Activated CD4-positive, alpha-beta T cell treated with anti-CD3 and anti-CD28 coated beads, Interleukin-2, amount 50 U/mL, for 4 hours (primary cell): ENCODE measurements at places on chromosomes 7 and 10.

GRCh38 chr10:131221632-131222277 lies 89.8 kb downstream of the TCERG1L start:
- no peak for DNase-seq

- DNase-seq: no peak
Observed at GRCh38 chr7:142321391-142321790, 63.5 kb upstream of the PRSS58 start.

DNA sequence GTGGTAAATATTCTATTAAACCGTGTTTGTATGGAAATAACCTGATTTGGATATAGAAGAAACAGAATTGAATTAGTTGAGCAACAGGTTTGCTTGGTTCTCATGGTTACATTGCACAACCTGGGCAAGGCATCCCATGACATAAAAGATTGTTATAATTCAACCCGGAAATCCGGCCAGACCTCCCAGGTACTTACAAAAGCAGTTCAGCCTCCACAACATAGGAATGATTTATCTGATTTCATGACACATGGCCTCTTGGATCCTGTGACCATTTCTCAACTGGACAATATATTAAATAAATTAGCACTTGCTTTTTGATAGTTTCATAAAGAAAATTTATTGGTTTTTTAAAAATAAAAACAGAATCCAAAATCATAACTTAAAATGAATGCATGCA lies 55.1 kb upstream of the PTPN12 start:
- DNase-seq: no peak

DNA sequence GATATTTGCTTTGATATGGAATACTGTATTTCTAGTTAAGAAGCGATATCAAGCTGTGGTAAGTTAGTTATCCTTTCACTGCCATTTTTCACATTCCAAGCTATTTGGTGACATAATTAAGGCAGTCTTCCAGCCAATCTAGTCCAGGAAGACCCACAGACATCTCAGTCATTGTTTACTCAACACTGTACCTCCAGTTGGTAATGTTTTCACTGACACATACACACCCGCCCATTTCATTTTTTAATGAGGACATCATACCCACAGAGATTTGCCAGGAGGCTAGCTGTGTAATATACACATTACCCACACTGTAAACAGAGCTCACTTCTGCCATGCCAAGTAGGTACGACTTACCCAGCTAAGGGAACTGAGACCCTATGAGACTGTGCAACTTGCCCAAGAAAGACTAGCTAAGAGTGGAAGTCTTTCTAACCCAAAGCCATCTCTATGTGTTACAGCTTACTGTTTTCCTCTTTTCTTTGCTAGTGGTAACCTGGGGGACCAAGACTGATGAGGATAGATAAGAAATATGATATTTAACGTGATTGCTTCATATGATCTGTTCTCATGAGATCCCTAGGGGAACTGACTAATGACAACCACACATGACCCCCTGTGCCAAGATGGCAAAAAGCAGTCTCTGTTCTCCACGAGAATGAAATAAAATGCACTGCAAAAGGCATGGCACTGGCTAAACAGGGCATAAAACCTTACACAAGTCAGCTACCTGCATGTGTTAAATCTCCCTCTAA lies 179.0 kb downstream of the DGKI start:
- DNase-seq: no peak

GRCh38 chr10:133067149-133068105 lies 20.3 kb upstream of the ADGRA1 start:
- DNase-seq: no peak

DNA sequence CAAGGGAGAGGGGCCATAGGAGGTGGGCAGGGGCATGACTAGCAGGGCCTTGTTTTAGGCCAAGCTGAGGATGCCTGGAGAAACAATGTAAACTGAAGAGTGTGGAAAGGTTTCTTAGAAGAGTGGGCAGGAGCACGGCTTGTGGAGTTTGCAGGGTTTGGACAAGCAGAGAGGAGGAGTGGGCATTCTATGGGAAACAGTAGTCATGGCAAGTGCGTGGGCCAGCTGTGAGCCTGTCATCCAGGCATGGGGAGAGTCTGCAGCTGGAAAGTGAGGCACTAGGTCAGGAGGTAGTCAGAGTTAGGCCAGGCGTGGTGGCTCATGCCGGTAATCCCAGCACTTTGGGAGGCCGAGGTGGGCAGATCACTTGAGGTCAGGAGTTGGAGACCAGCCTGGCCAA lies 130.1 kb downstream of the SH3PXD2A start:
- DNase-seq: no peak

DNA sequence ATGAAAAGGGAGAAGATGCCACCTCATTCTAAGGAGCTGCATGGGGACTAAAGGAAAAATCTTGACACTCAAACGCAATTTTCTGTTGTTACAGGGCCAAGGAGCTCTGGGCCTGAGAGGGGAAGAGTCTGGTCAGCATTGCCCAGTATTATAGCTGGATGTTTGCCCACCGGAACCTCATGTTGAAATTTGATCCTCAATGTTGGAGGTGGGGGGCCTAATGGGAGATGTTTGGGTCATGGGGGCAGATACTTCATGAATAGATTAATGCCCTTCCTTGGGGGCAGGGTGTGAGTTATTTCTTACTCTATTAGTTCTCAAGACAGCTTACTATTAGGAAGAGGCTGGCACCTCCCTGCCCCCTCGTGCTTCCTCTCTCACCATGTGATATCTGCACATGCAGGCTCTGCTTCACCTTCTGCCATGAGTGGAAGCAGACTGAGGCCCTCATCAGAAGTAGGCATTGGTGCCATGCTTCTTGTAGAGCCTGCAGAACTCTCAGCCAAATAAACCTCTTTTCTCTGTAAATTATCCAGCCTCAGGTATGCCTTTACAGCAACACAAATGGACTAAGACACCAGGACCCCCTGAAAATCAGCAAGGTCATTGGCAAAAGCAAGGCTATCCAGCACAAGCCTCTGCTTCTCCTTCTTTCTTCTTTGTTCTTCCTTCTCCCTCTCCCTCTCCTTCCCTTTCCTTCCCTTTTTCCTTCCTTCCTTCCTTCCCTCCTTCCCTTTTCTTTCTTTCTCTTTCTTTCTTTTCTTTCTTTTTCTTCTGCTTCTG lies 15.1 kb downstream of the GCK start:
- no peak for DNase-seq

DNA sequence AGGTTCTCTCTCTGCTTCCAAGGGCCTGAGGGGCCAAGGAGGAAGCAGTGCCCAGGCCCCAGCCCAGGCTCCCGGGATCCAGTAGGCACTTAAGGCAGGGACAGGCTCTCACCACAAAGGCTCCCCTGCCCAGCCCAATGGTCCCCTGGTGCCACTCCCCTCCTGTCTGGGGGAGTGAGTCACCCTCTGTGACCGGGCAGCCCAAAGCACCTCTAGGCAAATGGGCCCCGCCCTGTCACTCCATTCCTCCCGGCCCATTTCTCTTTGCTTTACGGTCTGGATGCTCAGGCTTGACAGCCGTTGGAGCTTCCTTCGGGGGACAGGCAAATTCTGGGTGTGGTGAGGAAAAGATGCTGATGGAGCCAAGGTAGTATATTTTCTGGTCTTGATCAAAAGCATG lies at the start of gene CALHM3:
CALHM3 (minus strand) TSS at position 106 of the 400 bp plus-strand sequence. CDS start 208 bp downstream, outside the sequence.
- DNase-seq: no peak

DNA sequence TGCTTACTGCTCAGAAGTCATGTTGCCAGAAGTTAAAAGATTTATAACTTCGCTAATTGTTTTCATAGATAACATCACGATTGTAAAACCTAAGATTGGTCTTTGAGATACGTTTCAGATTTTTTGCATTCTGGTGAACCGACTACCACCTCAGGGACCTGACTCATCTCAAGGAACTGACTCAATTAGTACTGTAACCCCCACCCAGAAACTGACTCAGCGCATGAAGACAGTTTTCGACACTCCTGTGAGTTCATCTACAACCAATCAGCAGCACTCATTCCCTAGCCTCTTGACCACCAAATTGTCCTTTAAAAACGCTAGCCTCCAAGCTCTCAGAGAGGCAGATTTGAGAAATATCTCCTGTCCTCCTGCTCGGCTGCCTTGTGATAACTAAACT lies 72.3 kb downstream of the ELMO1 start:
- peak; percentile 24 for DNase-seq

DNA sequence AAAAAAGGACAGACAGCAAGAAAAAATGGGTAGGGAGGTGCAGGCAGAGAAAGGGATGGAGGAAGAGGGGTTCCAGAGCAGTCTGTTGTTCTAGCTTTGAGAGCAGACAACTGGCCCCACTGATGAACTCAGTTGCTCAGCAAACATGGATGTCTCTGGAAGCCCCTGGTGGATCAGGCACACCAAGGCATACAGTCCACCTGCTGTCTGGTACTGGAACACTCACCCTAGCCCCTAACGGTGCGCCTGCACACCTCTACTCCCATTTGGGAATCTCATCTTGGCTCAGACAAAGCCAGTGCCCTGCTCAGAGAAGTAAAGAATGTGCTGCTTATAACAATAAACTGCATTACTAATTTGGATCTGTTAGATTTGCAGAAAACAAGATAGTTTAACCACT lies 7.7 kb downstream of the MACROH2A2 start:
- no peak for DNase-seq

DNA sequence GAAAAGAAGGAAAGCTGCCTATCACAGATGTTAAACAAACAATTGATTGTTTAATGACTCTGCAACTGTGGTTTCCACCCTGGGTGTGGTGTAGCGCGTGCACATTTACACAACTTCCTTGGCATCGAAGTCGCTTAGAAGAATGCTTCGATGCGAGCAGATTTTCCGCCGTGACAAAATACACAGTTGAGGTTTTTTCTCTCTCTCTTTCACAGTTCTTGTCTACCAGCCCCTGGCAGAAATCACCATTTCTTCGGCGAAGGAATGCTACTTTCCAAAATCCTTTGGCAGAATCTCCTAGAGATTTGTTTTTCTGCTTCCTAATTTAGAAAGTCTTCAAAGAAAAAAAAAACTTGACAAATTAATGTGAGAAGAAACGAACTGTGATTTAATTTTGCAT lies 70.7 kb upstream of the C1QL3 start:
- DNase-seq: no peak

DNA sequence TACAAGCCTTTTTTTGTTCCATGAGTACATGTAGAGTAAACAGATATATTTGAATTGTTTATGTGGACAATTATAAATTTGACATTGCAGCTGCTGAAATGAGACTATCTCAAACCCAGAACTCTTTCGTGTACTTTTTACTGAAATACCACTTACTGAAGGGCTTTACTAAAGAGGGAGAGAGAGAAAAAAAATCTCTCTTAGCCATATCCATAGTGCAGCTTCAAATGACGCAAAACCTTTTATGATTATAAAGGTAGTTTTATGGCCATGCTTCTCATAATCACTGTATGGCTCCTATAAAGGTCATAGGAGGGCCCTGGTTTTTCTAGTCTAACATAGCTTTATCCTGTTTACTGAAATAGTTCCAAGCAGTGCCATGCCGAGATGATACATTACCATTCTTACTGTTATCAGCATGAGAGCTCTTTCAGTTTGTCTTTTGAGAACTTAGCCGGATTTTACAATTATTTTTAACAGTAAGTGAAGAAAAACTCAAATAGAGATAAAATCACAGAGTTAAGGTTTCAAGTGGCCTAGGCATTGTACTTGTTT lies 35.1 kb downstream of the KCND2 start:
- DNase-seq: no peak

DNA sequence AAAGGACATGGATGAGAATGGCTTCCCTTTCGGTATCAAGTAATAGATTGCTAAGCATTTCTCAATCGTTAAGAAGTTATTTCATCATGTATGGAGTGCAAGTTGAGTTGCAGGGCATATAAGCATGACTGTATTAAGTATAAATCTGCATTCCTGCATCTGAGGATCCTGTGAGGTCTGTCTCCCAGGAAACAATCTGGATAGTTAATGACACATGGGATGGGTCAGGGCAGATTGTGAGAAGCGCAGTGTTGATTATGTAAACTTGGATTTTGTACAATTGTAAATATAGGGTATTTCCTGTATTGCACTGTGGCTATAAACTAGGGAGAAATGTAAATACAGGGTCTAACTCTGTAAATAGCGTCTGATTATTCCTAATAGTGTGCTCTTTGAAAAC lies 102.6 kb downstream of the PLXDC2 start:
- DNase-seq: no peak

DNA sequence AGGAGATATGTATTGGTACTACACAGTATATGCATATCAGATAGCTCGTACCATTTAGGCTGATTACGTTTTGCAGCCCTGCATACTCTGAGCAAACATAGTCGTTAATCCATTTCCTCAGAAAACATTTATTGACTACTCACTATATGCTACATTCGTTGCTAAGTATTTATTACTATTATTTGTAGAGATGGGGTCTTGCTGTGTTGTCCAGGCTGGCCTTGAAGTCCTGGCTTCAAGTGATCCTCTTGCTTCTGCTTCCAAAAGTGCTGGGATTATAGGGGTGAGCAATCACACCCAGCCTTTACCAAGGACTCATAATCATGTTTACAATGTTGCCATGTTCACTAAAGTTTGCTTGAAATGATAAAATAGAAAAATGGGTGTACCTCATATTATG lies 174.7 kb downstream of the ARL4A start:
- DNase-seq: no peak

- DNase-seq: no peak
Observed at GRCh38 chr10:79385392-79385795, 38.1 kb downstream of the PPIF start.

DNA sequence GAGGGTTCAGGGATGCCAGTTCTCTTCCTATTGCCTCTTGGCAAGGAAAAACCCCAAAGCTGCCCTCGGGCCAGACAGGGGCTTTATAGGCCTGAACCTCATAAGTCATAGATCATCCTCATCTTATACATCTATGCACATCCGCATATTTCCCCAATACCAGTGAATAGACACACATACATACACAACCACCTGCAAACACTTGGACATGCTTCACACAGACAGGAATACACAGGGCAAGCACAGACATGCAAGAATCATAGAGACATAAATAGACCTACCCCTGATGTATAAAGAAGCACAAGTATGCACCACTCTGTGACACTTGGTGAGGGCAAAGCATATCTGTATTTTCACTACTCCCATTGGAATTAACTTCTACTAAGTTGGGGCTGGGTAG lies 30.7 kb downstream of the MBL2 start:
- DNase-seq: no peak

- peak; percentile 27 for DNase-seq
Observed at GRCh38 chr10:102645388-102645740, 1.1 kb downstream of the TRIM8 start.

GRCh38 chr7:27999829-28000228 lies 180.8 kb downstream of the JAZF1 start:
- no peak for DNase-seq

DNA sequence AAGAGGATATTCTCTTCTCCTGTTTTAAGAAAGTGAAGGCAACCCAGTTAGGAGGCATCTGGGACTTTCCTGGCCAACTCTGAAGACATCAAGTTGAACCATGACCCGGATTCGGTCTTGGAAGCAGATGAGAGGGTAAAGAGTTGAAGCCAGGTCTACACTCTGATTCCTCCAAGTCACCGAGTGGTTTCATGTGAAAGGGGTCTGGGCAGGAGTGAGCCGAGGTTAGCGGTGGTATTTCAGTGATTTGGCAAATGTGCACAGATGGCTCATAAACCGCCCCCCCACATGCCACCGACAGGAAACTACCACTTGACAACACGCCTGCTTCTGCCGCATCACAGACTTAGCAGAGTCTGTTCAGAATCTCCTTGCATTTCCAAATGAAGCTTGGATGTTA lies 11.4 kb upstream of the REPIN1 start:
- DNase-seq: peak; percentile 60

- peak; percentile 91 for DNase-seq
Observed at GRCh38 chr10:31318854-31319601, at the start of gene ZEB1. Gene ZEB1, plus strand, starts transcription at chr10:31319216. Its CDS starts 19 bp downstream, at chr10:31319235.

GRCh38 chr7:3140834-3141233 lies 97.2 kb upstream of the CARD11 start:
- DNase-seq: no peak

- DNase-seq: no peak
Observed at GRCh38 chr7:128879939-128880746, 17.5 kb downstream of the ATP6V1F start.
